ENCODE measurements at places on chromosomes 5 and 9.

DNA sequence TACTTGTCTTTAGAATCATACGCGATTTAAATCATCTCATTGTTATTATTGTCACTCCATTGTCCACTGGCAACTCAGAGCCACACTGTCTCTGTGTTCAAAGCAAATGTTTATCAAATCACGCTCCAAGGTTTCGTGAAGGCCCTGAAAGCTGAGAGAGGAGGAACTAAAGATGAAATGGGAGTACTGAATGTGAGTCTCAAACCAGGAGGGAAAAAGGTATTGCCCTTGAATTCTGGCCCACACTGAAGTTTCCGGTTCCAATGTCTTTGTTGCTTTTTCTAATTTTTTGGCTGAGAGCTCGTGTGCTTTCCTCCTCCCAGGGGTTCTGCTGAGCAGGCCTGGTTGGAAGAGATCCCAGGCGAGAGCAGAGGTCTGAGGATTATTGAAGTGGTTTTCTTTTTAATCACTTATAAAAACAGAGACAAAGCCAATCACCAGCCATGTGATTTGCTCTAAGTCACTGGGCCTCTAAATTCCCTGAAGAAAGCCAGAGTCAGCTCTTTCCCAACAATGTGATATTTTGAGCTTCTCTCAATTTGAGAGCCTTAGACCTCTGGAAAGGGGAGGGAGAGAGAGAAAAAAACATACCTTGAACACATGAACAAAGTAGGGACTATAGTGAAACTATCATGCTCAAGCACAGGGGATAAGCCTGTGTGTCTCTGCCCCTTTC lies 420.8 kb upstream of the GRAMD2B start:
- DNase-seq, result no peak

DNA sequence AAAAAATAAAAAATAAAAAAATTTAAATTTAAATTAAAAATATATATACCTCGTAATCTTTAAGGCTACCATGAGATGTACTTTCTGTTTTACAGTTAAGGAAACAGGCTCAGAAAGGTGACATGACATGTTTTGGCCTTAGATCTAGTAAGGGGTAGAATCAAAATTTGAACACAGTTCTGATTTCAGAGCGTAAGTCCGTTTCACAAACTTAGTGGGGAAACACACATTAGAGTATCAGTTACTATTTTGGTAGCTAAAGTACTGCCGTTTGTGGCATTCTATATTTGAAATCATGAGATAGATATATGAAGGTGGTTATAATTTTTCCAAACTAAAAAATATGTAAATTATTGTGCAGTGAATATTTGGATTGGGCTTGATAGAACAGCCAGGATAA lies 186.2 kb downstream of the DENND1A start:
- no peak for DNase-seq

GRCh38 chr5:179530069-179530998 lies 20.0 kb upstream of the RUFY1 start:
- peak; percentile 79 for DNase-seq

GRCh38 chr5:148020257-148020988 lies 43.4 kb upstream of the SPINK5 start:
- DNase-seq, result no peak

DNA sequence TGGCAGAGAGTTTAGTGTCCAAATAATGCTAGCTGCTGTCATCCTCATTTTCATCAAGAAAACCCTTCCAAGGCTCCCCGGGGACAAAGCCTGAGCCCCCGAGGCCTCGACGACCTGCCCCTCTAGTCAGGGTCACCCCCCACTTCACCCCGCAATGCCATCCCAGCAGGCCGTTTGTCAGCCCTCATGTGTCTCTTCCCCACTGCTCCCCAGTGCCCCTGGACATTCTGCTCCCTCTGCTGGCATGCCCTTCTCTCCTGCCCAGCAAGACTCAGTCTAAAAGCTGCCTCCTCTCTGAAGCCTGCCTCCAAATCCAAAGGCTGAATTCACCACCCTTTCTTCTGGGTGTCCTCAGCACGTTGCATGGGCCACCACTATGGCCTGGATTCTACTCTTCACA lies 59.3 kb downstream of the PAX5 start:
- DNase-seq, result no peak

DNA sequence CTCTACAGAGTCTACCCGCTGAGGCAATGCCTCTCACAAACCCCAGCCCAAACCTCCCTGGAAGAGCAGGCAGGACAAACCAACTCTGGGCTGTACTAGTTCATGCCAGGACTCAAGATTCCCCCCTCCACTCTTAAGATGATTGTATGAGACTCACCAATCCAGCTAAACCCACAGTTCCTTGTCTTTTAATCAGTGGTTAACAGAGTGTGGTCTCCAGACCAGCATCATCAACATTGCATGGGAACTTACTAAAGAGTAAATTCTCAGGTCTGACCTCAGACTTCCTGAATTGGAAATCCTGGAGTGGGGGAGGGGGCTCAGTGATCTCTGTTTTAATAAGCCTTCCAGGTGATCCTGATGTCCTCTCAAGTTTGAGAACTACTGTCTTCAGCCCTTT lies 240.9 kb downstream of the GAS1 start:
- DNase-seq, result peak; percentile 6

Measured in OCI-M1 (cell line).